ENCODE measurements at places on chromosomes 13 and 19.

- DNase-seq, result no peak
Observed at GRCh38 chr13:85204668-85205344, 594.4 kb downstream of the SLITRK6 start.

DNA sequence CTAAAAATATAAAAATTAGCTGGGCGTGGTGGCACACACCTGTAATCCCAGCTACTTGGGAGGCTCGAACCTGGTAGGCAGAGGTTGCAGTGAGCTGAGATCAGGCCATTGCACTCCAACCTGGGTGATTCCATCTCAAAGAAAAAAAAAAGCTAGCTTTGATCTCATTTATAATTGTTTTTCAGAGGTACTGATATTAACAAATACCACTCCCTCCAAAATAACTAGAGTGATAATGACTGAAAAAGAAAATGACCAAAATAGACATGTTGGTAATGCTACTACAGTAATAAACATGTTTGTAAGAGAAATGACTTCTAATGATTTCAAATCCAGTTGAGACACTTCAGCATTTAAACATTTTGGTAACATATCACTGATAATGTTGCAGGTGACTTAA is 13.0 kb downstream of the PDCD5 start:
- no peak for DNase-seq

- DNase-seq, result no peak
Observed at GRCh38 chr19:33132425-33132824, 511 bp downstream of the WDR88 start.

DNA sequence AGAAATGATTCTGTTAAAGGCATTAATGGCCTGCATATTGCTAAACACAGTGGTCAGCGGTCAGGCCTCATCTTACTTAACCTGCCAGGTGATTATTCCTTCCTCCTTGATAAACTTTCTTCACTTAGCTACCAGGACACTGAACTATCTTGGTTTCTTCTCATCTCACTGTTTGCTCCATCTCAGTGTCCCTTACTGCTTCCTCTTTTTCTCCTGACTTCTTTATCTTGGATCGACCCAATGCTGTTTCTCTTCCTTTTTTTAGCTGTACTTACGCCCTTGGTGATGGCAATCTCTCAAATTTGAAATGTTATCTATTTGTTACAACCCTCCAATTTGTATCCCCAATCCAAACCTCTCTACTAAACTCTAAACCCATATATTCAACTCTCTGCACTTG is 7.8 kb upstream of the CLC start:
- no peak for DNase-seq

DNA sequence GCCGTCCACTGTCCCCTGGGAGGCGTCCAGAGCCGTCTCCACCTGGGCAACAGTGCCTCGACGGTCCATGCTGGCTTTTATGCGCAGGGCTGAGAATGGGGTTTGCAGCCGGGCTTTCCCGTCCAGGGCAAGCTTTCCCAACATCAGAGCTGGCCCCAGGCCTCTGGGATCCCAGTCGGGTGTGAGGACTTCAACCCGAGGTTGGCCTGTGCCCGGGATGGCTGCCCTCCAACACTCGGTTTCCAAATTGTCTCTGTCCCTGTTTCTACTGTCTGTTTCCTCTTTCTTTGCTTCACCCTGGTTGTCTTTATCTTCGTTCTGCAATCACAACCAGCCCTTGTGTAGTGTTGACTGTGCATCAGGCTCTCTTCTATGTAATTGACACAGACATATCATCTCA is at the start of gene IFNL4:
Gene IFNL4 (minus strand): TSS at position 51 of the 400 bp plus-strand sequence.
- DNase-seq, result no peak

- DNase-seq, result no peak
Observed at GRCh38 chr13:43773602-43774001, 13.2 kb downstream of the ENOX1 start.

GRCh38 chr19:29942404-29943261 is 594 bp downstream of the URI1 start:
- no peak for DNase-seq

- peak; percentile 72 for DNase-seq
Observed at GRCh38 chr13:111971891-111972780, 94.8 kb upstream of the SOX1 start.
